ENCODE measurements at places on chromosomes 16 and 17. TPM values are rescaled to one million over a fixed set of nuclear protein-coding genes. Genes with fewer than 3 reads are reported as not detected.

The FOXF1 gene
- 28.9 TPM for total RNA-seq

The TBC1D16 gene
- total RNA-seq = 15.8 TPM

The ADAMTS18 gene
- 6.7 TPM for total RNA-seq

The SGSH gene
- total RNA-seq = 8.4 TPM

The SNX20 gene
- 1.4 TPM for total RNA-seq

The OR1F1 gene
- not detected for total RNA-seq

The UMOD gene
- not detected for total RNA-seq

The RDM1 gene
- total RNA-seq = 1.2 TPM

The IKZF3 gene
- total RNA-seq = 1.2 TPM

The IL17C gene
- not detected for total RNA-seq

The SEPTIN12 gene
- not detected for total RNA-seq

The RPH3AL gene
- total RNA-seq = 5.4 TPM

The KRT10 gene
- 4.8 TPM for total RNA-seq

The EVPLL gene
- total RNA-seq = 0.90 TPM

The WSCD1 gene
- 6.8 TPM for total RNA-seq

The NLRP1 gene
- total RNA-seq = 33.0 TPM

The KREMEN2 gene
- total RNA-seq = 0.11 TPM

The STXBP4 gene
- total RNA-seq = 45.4 TPM

The PRMT7 gene
- 53.2 TPM for total RNA-seq

The TMC6 gene
- total RNA-seq = 19.5 TPM

The CDRT15 gene
- total RNA-seq = not detected

The NEUROD2 gene
- total RNA-seq = not detected

The RASL10B gene
- total RNA-seq = 0.69 TPM

The VMO1 gene
- total RNA-seq = 0.95 TPM

The GPR139 gene
- not detected for total RNA-seq

The TMEM238L gene
- 4.1 TPM for total RNA-seq

The PRSS22 gene
- 3.0 TPM for total RNA-seq

The RAPGEFL1 gene
- 8.0 TPM for total RNA-seq

Measured in urinary bladder (tissue), 4 donors.